ENCODE measurements at places on chromosomes 7 and 10.
A peak's percentile ranks its signal among the peaks of the same experiment; 100 is the strongest.

DNA sequence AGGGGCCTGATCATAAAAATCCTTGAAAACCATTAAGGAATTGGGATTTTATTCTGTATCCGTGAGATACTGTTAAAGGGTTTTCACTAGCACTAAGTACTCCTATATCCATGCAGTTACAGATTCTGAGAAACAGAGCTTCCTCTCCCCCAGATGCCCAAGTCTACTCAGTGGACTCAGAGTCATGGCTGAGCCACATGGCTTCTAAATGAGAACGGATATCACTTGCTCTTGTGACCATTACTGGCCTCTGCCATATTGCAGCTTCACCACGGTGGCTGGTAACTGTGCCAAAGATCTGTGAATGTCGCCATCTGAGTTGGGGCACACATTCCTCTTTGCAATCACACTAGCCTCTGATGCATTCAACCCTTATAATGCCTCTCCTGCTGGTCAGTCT is 42.0 kb upstream of the PALS2 start:
- no peak for DNase-seq

- no peak for DNase-seq
These were observed 32.8 kb downstream of the STK32C start for GRCh38 chr10:132274986-132275385.

- peak; percentile 20 for DNase-seq
These were observed 130.4 kb upstream of the GHITM start for GRCh38 chr10:84008878-84009277.

DNA sequence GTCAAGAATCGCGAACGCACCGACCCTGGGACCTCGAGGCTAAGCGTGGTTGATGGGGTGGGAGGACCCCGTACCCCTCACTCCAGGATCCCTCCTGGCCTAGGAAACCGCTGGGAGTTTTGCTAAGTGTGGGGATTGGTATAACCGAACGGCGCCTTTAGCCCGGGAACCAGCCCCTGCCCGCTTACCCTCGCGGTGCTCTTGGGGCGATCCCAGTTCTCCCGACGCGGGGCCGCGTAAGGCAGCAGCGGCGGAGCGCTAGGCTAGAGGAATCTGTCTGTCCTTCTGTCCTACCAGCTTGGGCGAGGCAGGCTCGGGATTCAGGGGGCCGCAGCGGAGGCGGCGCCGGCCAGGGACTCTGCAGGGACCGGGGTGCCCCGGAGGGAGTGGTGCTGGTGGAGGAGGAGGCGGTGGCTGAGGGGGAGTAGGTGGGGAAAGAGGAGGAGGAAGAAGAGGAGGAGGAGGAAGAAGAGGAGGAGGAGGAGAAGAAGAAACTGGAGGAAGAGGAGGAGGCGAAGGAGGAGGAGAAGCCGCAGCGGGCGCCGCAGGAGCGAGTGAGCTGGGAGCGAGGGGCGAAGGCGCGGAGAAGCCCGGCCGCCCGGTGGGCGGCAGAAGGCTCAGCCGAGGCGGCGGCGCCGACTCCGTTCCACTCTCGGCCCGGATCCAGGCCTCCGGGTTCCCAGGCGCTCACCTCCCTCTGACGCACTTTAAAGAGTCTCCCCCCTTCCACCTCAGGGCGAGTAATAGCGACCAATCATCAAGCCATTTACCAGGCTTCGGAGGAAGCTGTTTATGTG is 439 bp upstream of the EMX2 start:
- DNase-seq: peak; percentile 84

GRCh38 chr7:115015619-115016018 is 93.7 kb downstream of the MDFIC start:
- DNase-seq: no peak
